ENCODE measurements at places on chromosomes 4 and X.

- DNase-seq = no peak
Measured at GRCh38 chrX:19723427-19723826, 164.0 kb downstream of the SH3KBP1 start.

DNA sequence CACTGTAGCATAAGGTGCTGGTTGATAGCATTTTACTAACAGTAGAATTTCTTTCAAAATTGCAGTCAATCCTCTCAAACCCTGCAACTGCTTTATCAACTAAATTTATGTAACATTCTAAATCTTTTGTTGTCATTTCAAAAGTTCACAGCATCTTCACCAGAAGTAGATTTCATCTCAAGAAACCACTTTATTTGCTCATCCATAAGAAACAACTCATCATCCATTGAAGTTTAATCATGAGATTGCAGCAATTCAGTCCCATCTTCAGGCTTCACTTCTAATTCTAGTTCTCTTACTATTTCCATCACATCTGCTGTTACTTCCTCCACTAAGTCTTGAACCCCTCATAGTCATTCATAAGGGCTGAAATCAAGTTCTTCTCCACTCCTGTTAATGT, 21.7 kb downstream of the LAMTOR3 start:
- DNase-seq = no peak

DNA sequence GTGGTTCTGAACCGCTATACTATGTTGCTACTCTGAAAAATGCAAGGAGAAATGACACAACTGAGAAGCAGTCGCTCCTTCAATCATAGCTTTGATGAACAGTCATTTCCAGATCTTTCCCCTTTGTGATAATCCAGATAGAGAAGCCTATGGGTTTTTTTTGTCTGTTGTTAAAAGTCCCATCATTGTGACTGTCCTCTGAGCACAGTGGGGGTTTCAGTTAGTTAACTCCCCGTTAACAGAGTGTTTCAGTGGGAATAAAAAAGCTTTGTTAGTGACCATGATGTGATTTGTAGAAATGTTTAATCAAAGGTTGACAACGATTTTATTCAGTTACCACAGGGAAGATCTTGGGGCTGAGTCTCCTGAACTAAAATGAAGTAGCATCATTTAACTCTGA, 176.2 kb upstream of the MAOA start:
- no peak for DNase-seq

GRCh38 chr4:74947798-74948197, 14.9 kb downstream of the PARM1 start:
- no peak for DNase-seq

GRCh38 chrX:19625612-19626011, 110.3 kb upstream of the MAP3K15 start:
- DNase-seq = no peak

DNA sequence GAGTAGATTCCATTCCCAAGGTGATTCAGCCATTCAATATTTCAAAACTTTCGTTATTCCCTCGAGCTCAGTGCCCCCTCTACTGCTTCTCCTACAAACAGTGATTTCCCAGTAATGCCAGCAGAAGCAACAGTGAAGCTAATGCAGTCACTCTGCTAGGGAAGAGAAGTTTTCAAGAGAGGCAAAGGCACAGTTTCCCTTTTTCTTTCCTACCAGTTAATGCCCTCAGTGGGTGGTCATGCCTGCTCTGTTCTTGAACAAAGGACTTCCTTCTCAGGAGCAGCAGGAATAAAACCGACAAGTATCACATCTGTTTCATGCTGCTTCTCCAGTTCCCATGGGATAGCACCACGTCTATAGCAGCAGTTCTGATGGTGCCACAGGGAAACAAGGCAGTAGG, 317.2 kb downstream of the TENM3 start:
- no peak for DNase-seq

- no peak for DNase-seq
Measured at GRCh38 chr4:42641656-42642055, 15.2 kb downstream of the ATP8A1 start.

- DNase-seq = no peak
Measured at GRCh38 chrX:24241822-24242648, 71.8 kb downstream of the SUPT20HL2 start.

- no peak for DNase-seq
Measured at GRCh38 chrX:80792205-80792604, 17.5 kb downstream of the BRWD3 start.

- DNase-seq = no peak
Measured at GRCh38 chr4:174377613-174378012, 93.9 kb downstream of the CEP44 start.

GRCh38 chrX:110022599-110023448, 19.9 kb downstream of the TMEM164 start:
- peak; percentile 38 for DNase-seq

- no peak for DNase-seq
Measured at GRCh38 chr4:168388890-168389289, 70.3 kb upstream of the DDX60 start.

DNA sequence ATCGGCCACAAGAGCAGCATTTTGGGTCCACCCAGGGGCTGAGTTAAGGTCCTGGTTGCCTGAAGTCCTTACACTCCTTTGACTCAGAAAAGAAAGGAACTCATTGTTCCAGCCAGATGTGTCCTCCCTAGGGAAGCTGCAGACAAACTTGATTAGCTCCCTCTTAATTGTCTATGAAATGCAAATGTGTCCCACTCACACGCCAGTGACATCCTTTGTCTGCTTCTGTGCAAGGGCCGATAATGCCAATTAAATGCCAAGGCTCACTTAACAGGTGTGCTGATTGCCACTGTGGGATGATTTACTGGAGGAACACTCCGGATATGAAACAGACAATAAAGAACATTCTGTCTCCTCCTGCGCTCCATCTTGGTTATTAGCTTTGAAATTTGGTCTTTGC, 332.9 kb upstream of the CPEB2 start:
- no peak for DNase-seq

- no peak for DNase-seq
Measured at GRCh38 chr4:146112389-146112788, 63.1 kb upstream of the LSM6 start.

GRCh38 chr4:146567396-146567795, 45.7 kb upstream of the SLC10A7 start:
- DNase-seq = no peak

DNA sequence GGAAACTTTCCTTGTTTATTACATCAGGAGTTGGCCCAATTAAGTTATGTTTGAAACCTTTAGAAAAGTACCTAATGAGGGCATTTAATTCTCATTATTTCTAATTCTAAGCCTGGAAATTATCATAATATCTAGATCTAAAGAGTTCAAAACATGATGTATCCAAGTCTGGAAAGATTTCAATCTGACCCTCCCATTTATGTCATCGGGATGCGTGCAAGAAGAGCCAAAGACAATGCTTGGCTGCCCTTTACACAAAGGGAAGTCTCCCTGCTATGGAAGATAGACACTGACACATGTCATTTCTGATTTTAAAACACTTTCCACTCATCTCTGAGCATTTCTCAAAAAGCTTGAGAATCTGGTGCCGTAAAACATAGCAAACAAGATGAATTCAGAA, 222.4 kb downstream of the ANTXR2 start:
- no peak for DNase-seq

GRCh38 chrX:12843668-12844279, 23.1 kb upstream of the TLR7 start:
- DNase-seq = no peak

- no peak for DNase-seq
Measured at GRCh38 chr4:53075162-53075785, 213.2 kb downstream of the RASL11B start.

GRCh38 chrX:10582215-10582733, 38.1 kb downstream of the MID1 start:
- DNase-seq = no peak

DNA sequence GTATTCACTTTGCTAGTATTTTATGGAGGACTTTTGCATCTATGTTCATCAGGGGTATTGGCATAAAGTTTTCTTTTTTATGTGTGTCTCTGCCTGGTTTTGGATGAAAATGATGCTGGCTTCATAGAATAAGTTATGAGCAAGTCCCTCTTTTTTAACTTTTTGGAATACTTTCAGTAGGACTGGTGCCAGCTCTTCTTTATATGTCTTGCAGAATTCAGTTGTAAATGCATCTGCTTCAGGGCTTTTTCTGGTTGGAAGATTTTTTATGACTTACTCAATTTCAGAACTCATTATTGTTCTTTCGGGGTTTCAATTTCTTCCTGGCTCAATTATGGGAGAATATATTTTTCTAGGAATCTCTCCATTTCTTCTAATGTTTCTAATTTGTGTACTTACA, 9.1 kb upstream of the CSN2 start:
- DNase-seq = no peak

- no peak for DNase-seq
Measured at GRCh38 chrX:46117234-46117633, 428.0 kb downstream of the ZNF674 start.

GRCh38 chr4:142817442-142817841, 28.7 kb downstream of the INPP4B start:
- peak; percentile 98 for DNase-seq

- peak; percentile 70 for DNase-seq
Measured at GRCh38 chrX:15988661-15989603, 134.3 kb upstream of the AP1S2 start.

DNA sequence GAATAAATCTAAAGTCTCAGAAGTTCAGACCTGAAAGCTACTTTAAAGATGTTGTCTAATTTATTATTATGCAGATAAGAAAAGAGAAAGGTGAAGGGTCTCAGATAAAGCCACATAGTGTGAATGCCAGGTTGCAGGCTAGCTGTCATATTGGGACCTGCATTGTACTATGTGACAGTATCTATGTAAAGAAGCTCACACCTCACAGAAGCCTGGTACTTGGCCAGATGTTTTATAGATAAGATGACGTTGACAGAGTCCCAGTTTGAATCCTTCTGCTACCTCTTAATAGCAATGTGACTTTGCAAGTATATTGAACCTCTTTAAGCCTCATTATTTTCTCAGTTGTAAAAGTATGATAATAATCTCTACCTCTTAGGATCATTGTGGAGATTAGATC, 227.0 kb downstream of the SPRY1 start:
- DNase-seq = no peak

GRCh38 chrX:74195605-74196004, 108.4 kb upstream of the ZCCHC13 start:
- DNase-seq = no peak

Data from retinal pigment epithelial cell (primary cell).